T-helper 9 cell (primary cell): ENCODE measurements at places on chromosomes 1 and 21.

DNA sequence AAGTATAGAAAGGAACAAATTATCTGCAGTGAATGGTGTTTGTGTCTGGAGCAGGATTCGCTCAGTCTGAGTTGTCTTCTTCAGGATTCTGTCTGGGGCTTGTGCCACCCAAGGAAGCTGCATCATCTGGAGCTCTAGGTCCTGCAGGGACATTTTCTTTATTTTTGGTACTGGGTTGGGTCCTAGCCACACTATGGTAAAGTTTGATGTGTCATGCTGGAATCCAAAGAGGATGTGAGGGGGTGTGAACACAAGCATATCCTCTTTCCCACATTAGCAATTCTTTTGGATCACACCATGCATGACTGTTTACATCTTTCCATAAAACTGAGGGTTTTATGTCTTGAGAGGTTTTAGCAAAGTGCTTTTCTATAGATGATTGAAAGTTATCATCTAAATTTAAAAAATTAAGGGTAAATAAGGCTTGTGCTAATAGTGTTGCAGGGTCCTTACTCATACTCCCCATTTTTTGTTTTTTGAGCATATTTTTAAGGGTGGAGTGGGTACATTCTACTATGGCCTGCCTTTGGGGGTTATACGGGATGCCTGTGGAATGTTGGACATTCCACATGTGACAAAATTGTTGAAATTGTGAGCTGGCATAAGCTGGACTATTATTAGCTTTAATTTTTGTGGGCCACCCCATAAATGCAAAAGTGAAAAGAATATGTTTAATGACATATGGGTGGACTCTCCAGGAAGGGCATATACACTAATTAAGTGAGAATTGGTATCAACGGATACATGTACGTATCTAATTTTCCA is 152.0 kb upstream of the HMCN1 start:
- DNase-seq = no peak

DNA sequence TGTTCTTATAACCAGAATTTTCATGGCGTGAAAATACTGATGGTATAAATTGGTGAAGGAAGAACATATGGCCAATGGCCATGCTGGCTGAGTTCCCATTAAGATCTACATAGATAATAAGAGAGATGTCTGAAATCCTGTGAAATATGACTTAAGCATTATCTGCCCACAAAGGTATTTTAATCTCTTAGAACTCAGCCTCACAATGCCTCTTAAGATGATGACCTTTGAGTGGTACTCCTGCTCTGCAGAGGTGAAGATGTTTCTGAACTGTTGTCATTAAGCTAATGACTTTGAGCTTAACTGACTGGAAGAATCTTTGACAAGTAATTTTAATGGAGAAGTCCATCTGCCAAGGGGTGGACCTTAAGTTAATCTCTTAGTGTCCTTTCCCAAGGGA is 148.7 kb downstream of the ZNF326 start:
- DNase-seq = no peak

DNA sequence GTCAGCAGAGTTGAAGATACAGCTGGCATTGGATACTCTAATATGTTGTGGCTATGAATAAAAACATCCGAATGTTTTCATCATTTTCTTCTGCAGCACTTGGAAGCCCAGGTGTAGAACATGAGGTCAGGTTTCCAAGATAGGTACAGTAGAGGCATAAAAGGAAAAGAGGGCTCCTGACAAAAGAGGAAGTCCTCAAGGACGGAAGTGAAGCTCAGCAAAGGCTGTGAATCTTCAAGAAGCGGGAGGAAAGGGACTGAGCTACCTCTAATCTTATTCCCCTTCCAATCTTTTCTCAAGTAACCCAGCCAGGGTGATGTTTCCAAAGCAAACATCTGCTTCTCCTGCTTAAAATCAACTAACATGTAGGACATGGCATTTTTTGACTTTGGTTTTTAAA is 4.4 kb upstream of the PIK3C2B start:
- no peak for DNase-seq

GRCh38 chr1:56516539-56517252 is 62.7 kb downstream of the PLPP3 start:
- DNase-seq = no peak

DNA sequence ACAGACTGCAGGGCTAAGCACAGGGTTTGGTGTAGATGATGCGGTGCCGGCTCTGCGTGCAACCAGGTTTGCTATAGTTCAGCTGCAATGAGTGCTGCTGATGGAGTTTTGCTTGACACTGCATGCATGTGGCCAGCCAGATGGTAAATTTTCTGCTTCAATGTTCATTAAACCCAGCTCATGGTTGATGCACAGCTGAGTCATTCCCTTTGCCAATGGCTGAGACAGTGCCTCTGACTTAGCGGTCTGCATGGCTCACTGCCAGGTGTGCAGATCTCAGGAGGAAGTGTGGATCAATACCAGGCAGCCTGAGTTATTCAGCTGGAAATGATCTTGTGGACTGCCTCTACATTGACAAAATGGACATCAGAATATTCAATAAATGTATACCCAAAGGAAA is 172.7 kb upstream of the ZP4 start:
- DNase-seq = no peak

GRCh38 chr1:63984930-63985290 is 211.1 kb downstream of the ROR1 start:
- no peak for DNase-seq

GRCh38 chr1:81430955-81431623 is 369.6 kb upstream of the ADGRL2 start:
- DNase-seq = no peak

DNA sequence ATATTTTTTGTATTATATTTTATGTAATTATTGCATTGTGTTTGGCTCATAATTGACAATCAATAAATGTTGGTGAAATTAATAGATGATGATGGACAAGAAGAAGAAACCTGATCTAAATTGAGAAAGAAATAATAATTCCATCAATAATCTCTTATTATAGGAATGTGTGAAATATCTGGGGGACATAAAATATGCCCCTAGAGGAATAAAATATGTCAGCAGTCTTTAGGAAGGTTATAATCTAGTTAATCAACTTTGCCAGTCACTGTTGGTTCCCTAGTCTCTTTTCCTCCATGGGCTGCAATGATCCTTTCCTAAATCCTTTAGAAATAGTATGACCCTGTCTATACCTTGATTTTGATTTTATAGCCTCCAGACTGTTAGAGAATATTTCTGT is 549.7 kb upstream of the ADGRL4 start:
- no peak for DNase-seq

- no peak for DNase-seq
These were observed 113.7 kb upstream of the PLXNA2 start for GRCh38 chr1:208357644-208358507.

DNA sequence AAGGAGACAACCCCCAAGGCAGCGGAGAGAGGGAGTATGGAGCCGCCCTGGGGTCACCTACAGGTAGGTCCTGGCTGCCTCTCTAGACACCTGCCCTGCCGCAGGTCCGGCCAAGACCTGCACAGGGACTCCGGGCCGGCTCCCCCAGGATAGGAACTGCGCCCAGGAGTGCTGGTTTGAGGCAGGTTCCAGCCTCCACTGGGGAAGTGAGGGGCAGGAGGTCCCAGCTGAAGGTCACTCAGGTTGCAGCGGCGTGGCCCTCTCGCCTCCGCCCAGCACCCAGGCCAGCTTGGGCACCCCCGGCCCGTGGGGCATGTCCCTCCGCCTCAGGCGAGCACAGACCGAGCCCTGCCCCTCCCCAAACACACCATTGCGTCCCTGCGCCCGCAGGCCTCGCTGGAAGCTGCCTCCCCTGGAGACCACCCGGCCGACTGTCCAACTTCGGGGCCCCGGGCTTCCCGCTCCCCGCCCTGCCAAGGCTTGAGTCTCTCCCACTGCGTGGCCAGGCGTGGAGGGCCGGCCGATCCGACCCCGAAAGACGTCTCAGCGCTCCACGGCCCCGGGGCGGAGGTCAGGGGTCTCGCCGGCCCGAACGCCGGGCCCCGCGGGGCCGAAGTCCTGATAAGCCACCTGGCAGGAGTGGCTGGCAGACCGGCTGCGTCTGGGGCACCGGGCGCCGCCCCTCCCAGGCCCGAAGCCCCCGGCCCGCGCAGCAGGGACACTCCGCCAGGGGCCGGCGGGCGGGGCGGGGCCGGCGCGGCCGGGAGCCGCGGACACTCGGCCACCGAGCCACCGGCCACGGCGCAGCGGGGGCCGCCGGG is 1.4 kb upstream of the SKI start:
- no peak for DNase-seq

DNA sequence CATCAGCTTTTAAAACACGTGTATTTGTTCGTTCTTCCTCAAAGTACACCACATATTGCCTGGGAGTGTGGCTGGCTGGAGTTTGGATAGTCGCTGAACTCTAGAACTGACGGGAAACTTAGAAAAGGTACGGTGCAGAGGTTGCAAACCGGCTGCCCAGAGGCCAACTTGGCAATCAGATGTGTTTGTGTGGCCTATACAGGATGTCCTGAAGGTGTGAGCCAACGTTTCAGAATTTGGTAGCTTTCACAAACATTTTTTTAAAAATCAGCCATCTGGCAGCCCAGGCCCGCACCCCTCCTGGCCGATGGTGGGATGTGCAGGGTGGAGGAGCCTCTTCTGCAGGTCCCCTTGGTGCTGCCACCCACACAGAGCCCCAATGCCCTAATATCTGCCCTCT is 73.6 kb upstream of the SLC25A33 start:
- DNase-seq = no peak

DNA sequence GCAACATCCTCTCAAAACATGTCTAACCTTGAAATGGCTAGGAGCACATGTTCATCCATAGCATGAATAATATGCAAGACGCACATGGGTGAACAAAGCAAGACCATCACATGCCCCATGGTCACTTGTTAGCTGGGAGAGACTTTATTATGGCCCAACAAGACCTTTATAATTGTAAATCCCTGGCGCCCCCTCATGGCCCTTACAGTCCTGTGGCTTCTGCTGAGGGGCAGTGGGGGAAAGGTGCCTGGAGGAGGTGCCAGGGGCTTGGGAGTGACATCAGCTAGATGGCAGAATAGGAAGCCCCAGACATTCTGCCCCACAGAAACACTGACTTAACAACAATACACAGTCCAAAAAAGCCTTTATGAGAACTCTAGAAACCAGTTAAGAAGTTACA is 51.7 kb downstream of the CSMD2 start:
- no peak for DNase-seq

- no peak for DNase-seq
These were observed 5.5 kb downstream of the STK40 start for GRCh38 chr1:36380143-36380619.

DNA sequence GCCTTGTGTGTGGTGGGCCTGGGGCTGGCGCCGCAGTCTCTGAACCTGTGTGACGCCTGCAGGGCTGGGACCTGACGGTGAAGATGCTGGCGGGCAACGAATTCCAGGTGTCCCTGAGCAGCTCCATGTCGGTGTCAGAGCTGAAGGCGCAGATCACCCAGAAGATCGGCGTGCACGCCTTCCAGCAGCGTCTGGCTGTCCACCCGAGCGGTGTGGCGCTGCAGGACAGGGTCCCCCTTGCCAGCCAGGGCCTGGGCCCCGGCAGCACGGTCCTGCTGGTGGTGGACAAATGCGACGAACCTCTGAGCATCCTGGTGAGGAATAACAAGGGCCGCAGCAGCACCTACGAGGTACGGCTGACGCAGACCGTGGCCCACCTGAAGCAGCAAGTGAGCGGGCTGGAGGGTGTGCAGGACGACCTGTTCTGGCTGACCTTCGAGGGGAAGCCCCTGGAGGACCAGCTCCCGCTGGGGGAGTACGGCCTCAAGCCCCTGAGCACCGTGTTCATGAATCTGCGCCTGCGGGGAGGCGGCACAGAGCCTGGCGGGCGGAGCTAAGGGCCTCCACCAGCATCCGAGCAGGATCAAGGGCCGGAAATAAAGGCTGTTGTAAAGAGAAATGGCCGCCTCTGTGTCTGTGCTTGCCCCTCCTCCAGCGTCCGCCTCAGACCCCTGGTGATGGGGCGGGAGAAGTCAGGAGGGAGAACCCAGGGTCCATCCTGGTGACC is 788 bp downstream of the ISG15 start:
- no peak for DNase-seq

- no peak for DNase-seq
These were observed 17.6 kb upstream of the IFI6 start for GRCh38 chr1:27689423-27690173.

DNA sequence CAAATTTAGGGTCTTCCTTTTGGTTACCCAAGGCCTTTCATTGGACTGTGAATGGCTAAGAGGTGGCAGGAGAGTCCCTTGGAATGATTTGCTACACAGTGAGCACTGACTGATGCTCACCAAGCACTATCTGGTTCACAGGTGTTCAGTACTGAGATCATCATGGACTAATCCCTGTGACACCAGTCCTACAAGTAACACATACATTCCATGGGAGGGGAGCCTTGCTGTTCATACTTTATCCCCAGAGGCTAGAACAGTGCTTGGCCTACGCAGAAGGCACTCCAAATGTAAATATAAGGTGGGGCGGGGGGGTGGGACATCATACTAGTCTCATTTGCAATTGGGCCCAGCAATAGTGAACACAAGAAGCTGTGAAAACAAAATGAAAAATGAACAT is 20.5 kb upstream of the TMEM200B start:
- no peak for DNase-seq

DNA sequence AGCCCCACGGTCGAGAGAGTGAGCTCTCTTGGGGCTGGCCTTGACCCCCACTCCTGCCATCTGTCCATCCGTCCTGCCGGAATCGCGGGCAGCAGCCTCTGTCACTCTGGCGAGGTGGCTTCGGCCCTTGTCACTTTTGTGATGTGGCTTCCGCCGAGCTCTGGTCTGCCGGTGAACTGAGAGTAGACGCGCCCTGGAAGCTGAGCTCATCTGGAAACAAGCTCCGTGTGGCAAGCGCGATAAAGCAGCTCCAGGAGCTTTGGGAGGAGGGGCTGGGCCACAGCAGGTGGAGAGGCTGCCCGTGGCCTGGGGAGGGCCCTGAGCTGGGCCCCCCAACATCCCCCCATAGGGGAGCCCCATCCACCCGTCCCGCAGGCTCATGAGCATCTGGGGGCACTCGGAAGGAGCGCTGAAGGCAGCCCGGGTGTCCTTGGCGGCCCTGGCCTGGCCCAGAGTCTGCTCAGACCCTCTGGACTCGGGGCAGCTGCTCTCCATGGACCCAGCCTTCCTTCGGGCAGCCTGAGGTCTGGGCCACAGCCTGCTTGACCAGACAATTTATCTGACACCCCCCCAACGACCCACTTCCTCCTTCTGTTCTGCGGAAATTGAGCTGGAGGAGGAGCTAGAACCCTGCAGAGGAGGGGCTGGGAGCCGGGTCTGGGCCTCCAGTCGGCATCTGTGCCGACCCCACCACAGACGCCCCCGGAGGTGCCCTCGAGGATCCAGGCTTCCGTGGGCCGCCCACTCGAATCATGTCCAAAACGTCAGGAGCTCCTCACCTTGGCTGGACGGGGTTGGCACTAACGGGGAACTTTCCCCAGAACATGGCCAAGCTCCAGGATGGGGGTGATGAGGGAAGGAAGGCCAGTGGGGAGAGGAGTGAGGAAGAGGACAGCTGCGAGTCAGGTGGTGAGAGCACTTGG is 59.1 kb downstream of the SLC19A1 start:
- no peak for DNase-seq

- no peak for DNase-seq
These were observed 49.6 kb upstream of the ARHGAP29 start for GRCh38 chr1:94286864-94287437.

- DNase-seq = no peak
These were observed 722 bp downstream of the LHX8 start for GRCh38 chr1:75134647-75135572.

GRCh38 chr1:1373815-1374588 is 1.0 kb downstream of the AURKAIP1 start:
- DNase-seq = no peak
